Fibroblast of skin of right biceps (primary cell): ENCODE measurements at places on chromosomes 7 and 10.

- DNase-seq = no peak
These were observed 145.9 kb downstream of the ARHGAP12 start for GRCh38 chr10:31782701-31783100.

DNA sequence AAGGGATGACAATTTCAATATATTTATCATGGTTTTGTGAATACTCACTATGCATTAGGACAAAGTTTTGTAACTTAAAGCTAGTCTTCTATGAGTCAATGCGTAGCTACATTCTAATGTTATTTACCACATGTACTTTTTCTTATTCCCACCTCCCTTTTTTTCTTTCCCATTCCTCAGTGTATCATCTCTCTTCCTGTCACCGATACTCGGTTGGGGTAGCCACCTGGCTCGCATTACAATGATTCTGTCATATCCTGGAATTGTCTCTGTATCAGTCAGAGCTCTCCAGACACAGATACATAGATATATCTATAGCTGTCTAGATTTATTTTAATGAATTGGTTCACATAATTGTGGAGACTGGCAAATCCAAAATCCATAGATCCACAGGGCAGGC lies 9.8 kb upstream of the RALA start:
- DNase-seq = peak; percentile 93

DNA sequence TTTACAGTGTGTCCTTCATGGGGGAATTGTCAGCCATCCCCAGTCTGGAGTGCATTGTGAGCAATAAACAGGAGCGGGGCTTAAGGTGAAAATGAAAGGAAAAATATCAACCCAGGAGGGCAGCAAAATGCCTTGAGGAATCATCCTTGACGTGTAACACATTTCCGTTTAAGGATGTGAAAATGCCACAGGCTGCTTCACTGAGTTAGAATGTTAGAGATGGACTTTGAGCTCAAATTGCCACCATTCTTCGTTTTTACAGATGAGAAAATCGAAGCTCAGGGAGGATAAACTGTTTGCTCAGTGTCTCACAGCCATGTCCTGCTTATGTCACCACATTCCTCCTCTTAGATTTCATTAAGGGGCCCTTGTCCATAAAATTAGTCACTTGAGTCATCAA lies 23.1 kb downstream of the SORCS3 start:
- no peak for DNase-seq

DNA sequence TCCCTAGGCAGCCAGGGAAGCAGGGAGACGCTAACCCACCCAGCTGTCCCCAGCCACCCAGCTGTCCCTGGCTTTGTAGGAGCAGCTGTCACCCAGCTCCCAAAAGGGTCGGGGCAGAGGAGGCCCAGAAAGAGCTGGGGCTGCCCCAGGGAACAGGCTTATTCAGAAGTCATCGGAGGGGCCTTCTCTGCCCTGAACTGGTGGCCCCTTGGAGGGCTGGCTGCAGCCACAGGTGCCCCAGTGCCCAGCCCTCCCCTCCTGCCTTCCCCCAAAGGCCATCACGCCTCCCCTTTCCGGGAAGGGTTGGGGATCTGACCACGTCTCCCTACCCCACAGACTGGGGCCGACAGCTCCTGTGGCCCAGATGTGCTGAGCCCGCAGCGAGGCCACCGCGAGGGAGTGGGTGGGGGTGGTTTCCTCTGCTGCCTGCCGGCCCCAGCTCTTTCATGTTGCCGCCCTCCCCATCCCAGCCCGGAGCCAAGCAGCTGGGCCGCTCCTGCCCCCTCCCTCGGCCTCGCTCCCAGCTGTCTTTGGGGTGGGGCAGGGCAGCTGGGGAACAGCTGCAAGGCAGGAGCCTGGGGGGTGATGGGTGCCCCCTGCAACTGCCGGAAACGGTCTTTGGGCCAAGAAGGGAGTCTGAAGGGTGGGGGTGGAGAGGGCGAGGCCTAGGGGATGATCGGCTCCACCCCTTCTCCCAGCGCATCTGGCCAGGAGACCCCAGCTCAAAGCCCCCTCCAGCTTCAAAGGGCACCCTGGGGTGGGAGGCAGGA lies 16.8 kb downstream of the TRIM8 start:
- DNase-seq = peak; percentile 45

DNA sequence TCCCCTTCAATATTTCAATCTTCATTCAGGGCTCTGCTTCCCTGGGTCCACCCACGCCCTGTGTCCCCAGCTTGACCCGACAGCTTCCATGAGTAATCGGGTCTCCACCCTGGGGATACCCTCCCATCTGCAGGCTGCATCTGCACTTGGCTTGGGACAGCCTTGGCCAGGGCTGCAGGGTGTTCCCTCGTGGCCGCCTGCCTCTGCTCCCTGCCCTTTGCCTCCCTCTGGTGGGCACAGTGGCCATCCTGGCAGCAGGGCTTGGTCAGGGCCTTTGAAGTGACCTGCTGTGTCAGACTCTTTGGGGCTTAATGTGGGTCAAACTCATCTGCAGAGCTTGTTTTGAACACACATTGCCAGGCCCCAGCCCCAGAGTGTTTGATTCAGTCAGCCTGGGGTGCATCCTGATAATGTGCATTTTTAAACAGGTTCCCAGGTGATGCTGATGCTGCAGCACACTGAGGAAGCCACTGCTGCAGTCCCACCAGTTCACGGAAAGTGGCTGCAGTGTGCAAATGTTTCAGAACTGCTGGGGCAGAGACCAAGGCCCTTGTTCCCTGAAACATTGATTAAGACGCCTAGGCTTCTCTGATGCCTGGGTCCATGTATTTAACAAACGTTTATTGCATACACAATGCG lies 80.7 kb upstream of the SEC61G start:
- DNase-seq = peak; percentile 19

GRCh38 chr10:31927565-31927883 lies 1.1 kb downstream of the ARHGAP12 start:
- DNase-seq = no peak

DNA sequence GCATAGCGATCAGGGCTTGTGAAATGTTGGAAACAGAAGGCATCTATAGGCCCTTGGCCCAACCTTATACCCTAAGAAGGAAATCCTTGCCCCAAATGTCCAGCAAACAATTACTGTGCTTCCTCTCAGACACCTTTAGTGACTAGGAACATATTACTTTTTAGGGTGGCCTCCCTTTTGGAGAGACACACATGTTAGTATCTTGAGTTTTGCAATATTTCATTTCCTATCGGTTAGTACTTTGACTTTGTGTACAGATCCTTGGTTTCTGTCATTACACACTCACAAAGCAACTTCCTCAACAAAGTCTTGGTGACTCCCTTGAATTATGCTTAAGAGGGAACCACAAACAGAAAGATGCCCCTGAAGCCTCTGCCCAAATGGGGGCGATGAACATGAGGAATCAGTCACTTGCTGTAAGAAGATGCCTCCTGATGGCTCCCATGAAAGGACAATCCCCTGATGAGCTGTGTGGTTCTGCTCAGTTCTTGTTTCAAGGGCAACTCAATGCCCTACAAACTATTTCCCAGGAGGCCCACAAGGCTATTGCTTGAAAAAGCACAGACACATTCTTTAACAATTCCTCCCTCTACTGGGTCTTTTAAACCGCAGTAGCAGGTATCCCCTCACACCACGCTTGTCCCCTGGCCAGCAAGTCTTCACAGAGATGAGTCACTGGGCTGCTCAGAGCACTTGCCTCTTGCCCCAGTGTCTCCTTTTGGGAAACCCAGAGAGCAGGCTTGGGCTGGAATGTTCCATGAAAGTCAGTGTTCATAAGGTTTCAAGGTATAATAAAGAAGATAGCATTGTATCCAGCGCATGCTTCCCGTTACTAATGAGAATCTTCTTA lies 196.2 kb downstream of the FANK1 start:
- peak; percentile 60 for DNase-seq
